ENCODE measurements at places on chromosomes 4 and X. TPM values are rescaled to one million over a fixed set of nuclear protein-coding genes. Genes with fewer than 3 reads are reported as not detected.

Gene NPNT
- total RNA-seq = 3.1 TPM

Gene CLIC2
- not detected for total RNA-seq

DNA sequence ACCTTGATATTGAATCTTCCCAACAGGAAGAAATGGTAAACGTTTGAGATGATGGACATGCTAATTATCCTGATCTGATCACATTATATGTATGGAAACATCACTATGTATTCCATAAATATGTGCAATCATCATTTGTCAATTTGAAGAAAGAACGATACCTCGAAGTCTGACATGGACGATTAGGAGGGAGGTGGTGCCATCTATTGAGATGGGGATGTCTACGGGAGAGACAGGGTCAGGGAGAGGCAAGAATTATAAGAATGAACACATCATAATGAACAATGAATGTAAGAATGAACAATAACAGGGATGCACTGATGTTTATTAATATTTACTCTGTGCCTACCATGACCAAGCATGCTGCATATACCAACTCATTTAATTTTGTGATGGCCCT is 93.7 kb upstream of the SOD3 start:
- DNase-seq = no peak
- H3K4me3 ChIP-seq = no peak overlapping the region
- H3K27ac ChIP-seq = no peak overlapping the region
- H3K4me1 ChIP-seq = no peaks in the 10 kb centered on the region

DNA sequence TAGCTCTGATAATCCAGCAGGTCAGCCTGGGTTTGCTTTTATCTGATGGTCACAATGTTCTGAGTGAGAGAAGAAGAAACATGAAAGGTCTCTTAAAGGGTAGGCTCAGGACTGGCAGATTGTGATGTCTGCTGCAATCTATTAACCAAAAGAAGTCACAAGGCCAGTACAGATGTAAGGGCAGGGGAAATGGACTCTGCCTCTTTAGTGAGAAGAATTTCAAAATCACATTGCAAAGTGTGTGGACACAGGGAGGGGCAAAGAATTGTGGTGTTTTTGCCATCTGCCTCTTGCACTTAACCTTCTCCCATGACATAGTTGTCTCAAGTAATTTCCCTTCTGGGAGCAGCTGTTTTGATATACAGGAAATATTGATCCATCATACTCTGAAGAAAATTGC is 40.9 kb downstream of the IL1RAPL1 start:
- H3K4me1 ChIP-seq = no peaks in the 10 kb centered on the region
- no peaks in the 10 kb centered on the region for H3K36me3 ChIP-seq
- H3K4me3 ChIP-seq = no peak overlapping the region
- no peak for DNase-seq
- no peak overlapping the region for H3K27ac ChIP-seq

- no peak overlapping the region for H3K27ac ChIP-seq
- no peak for DNase-seq
- H3K4me3 ChIP-seq = no peak overlapping the region
- H3K27me3 ChIP-seq = no peaks in the 10 kb centered on the region
- no peaks in the 10 kb centered on the region for H3K4me1 ChIP-seq
Observed at GRCh38 chr4:5399790-5400421, 308.5 kb downstream of the EVC2 start.

DNA sequence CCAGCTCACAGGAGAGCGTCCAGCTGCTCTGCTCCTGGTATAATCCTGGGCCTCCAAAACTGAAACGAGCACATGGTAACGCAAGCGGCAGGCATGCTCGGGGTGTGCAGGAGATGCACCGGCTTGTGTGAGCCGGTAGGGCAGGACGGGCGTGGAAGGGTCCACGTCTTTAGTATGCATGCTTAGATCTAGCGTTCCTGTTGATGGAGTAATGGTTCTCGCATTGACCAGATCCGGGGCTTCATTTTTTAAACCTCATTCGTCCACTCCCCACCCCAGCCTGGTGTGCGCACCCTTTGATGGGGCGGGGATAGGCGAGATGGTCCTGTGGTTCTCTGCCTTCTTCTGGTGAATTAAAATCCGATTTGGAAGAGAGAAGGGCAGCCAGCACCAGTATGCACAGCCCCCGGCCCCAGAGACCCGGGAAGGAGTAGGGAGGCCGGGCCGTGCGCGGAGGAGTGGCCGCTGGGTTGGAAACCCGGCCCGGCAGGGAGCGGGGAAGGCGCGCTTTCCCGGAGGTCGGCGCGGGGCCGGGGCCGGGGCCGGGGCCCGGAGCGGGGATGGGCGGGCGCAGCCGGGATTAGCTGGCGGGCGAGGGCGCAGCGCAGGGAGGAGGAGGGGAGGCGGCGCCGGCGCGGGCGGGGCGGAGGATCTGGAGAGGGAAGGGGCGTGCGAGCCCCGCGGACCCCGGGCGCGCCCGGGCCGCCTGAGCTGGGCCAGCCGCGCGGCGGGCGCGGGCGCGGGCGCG is 39.9 kb downstream of the FAM149A start:
- peak; percentile 52 for DNase-seq
- peaks cover 4% of the 10 kb centered on the region for H3K4me1 ChIP-seq
- no peaks in the 10 kb centered on the region for H3K36me3 ChIP-seq
- H3K27ac ChIP-seq = no peak overlapping the region

DNA sequence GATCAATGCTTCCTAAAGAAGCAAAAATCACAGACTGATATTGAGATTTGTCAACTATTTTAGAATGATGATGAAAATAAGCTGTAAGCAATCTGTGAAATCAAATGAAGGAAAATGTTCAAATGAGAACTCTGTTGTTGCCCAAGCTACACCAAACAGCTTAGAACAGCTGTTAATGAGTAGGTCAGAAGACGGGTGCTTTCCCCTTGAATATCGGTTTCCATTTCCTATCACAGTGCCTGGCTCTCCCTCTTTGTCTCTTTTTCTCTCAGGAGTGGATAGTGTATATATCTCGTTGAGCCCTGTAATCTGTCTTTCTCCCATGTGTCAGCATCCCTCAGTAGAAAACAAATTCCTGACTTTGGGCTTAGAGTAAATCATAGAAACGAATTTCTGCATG is 1592.9 kb upstream of the TENM3 start:
- no peaks in the 10 kb centered on the region for H3K27me3 ChIP-seq
- DNase-seq = no peak
- no peaks in the 10 kb centered on the region for H3K36me3 ChIP-seq
- no peak overlapping the region for H3K27ac ChIP-seq
- no peak overlapping the region for H3K4me3 ChIP-seq
- no peaks in the 10 kb centered on the region for H3K4me1 ChIP-seq

All from astrocyte (in vitro differentiated cells and primary cell).